ENCODE measurements at places on chromosomes 3 and 15.
A peak's percentile ranks its signal among the peaks of the same experiment; 100 is the strongest.

GRCh38 chr15:41230650-41231421, at the start of the genes CHP1 and EXD1:
TSS of gene CHP1 (plus strand) at chr15:41231268. CDS start at chr15:41231383, 115 bp downstream.
TSS of gene EXD1 (minus strand) at chr15:41230757. CDS start at chr15:41226575, 4,182 bp downstream.
- DNase-seq: peak; percentile 91

GRCh38 chr3:55467099-55467498, 20.0 kb downstream of the WNT5A start:
- no peak for DNase-seq

DNA sequence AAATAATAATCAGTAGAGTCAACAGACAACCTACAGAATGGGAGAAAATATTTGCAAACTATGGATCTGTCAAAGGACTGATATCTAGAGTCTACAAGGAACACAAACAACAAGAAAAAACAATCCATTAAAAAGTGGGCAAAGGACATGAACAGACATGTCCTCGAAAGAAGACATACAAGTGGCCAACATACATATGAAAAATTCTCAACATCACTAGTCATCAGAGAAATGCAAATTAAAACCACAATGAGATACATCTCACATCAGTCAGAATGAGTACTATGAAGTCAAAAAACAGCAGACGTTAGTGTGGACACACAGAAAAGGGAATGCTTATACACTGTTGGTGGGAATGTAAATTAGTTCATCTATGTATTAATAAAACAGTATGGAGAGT, 33.7 kb downstream of the SLC2A2 start:
- no peak for DNase-seq

GRCh38 chr15:73907035-73907408, 19.2 kb upstream of the LOXL1 start:
- no peak for DNase-seq

DNA sequence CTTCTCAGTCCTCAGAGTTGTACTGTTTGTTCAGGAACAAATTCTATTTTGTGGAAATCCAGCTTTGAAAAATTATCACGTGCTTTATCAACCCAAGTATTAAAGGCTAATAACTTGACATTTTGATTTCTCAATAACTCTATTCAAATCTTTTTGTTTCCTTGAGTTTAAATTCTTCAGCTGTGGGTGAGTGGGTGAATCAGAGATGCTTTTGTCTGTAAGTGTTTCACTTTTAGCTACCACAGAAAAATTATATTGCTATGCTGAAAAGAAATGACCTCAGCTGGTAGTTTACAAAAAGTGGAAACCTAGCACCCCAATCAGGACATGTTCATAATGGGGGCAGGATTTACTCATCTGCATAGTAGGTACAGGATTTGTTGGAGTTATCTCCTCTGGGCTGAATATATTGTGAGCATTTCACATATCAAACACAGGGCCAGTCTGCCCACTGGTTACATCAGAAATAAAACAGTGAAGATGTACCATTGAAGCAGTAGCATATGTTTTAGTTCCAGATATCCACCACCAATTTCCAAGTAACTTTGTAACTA, 30.5 kb downstream of the MINDY4B start:
- DNase-seq: no peak

DNA sequence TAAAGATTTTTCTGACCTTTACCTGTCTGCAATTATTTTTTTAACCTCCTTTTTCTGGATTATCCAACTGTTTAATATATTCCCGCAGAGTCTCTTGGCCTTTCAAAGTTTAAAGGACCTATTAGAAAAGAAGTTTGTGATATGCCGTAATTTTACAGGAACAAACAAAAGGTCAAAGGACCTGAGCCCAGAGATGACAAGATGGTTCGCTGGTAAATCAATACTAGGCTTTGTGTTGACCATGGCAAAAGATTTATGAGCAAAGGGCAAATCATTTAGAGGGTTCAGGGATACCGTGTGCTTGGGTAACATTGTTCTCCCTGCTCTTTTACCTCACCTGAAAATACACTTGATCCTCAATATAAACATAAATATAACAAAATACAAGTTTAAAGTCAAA, 923.5 kb downstream of the ROBO1 start:
- DNase-seq: no peak

DNA sequence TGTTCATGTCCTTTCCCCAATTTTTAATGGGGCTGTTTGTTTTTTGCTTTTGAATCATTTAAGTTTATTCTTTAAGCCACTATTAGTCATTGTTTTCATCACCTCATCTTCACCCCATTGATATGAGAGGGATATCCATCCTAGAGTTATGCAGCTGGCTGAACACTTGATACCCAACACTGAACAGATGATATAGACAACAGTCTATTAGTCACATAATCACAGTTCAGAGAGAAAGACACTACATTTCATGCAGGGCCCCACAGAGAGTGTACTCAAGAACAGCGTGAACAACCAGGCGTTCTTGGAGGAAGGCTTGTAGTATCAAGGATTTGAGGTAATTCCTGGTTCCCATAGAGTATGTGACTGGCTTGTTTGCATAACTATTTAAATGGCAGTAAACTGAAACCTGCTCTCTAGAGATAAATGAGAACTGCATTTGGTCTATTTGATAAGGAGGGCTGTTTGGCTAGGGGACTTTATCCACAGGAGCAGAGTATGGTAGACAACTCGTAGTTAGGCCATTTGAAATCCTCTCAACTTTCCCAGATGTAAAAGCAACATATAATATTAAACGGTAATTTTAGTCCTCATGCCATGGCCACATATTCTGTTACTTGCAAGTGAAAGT, 618.7 kb downstream of the SI start:
- no peak for DNase-seq

- DNase-seq: no peak
These were observed 50.9 kb upstream of the MAP3K13 start for GRCh38 chr3:185311991-185312390.

DNA sequence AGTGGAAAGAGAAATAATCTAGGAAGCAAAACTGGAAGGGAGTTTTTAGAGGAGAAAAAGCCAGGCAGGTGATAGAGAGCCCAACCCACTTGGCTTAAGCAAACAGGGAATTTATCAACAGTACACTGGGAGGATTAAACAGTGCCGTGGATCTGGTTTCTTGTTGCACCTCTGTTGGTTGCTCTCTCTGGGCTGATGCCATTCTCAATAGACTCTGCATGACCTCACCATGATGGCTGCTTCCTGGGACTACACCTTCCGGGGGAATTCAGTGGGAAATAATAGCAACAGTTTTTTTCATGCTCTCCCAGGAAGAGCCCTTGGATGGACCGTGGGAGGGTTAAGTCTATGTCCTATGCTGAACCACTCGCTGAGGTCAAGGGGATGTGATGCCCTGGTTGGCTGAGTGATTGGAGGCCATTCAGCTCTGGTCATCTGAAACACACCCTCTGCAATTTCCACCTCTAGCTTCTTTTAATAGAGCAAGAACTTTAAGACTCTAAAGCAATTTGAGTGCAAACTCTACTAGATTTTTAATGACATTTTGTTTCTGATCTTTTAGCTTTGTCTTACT, 74.2 kb downstream of the EPHB1 start:
- DNase-seq: no peak

DNA sequence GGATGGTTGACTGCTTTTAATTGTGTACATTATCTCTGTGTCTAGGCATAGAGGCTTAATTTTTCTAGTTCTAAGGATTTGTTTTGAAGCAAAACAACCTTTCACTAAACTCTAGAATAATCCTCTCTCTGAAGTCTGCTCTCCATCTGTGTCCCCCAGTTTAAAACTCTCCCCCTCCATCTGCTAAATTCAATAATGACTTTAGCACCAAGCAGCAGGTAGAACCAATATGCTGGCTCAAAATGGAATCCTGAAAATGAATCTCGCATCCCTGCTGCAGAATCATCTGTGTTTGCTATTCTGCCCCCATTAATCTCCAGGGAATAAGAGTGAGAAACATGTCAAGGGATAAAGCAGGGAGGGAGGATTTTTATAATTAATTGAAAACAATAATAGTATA, 111.8 kb downstream of the TUSC7 start:
- no peak for DNase-seq

- DNase-seq: no peak
These were observed 213.3 kb upstream of the THBS1 start for GRCh38 chr15:39367596-39367995.

- DNase-seq: no peak
These were observed 2.2 kb upstream of the C15orf39 start for GRCh38 chr15:75199357-75199940.

DNA sequence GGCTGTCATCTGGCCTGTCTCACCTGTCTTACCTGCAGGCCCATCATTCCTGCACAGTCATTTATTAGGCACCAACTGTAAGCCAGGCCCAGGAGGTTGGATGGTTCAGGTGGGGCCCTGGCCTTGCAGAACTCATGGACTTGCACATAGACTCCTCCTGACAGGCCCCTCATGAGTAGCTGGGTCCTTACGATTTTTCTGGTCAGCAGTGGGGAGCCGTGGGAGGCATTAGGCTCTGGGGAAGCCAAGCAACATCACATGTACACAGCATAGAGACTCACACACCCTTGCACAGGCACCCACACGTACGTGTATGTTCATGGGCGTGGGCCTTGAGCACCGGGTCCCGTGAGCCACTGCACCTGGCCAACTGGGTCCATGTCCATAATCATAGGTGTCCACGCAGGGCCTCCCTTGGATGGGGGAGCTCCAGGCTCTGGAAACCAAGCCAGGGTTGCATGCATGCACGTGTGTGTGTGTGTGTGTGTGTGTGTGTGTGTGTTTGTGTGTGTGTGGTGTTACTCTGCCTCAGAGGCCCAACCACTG, 20.3 kb downstream of the CISH start:
- DNase-seq: no peak

- no peak for DNase-seq
These were observed 18.9 kb upstream of the ATP2B2 start for GRCh38 chr3:10524270-10524669.

- no peak for DNase-seq
These were observed at the start of gene THBS1 for GRCh38 chr15:39580485-39581241. TSS of gene THBS1 (plus strand) at chr15:39581079. CDS start at chr15:39581858, 779 bp downstream.

DNA sequence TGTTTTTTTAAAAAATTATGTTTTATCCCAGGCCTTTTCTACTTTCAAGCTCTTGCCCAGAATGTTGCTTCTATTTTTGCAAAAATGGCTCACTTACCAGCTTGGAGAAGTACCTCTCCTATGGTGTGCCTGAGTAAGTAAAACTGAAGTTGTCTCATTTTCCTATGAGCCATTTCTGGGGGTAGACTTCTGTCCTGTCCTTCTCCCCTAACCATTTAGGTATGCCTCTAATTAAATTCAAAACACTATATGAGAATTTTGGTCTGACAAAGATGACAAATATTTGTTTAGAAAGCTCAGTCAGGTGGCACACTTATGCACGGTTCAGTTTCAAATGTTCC, 282.5 kb upstream of the ICE2 start:
- no peak for DNase-seq

DNA sequence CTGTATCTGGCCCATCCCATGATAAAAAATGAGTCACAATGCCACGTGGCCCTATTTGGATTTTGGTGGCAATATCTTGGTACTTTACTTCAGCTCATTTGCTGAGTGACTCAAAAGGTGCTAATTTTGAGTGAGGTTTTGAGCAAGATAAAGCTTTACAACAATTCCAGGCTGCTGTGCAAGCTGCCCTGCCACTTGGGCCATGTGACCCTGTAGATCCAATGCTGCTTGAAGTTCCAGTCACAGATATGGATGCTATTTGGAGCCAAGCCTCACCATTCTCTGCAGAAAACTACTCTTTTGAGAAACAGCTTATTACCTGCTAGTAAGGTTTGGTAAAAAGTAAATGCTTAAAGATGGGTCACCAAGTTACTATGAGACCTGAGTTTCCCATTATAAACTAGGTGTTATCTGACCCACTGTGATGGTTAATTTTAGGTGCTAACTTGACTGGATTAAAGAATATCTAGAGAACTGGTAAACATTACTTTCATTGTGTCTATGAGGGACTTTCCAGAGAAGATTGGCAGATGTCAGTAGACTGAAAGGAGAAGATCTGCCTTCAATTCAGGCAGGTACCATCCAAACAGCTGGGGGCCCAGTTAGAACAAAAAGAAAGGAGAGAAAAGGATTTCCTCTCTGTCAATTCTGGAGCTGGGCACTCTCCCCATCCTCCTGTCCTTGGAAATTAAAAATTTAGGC, 1083.9 kb downstream of the DIPK2A start:
- DNase-seq: no peak
